ENCODE measurements at places on chromosomes 1 and 21. TPM values are rescaled to one million over a fixed set of nuclear protein-coding genes. Genes with fewer than 3 reads are reported as not detected.

LRRC7 gene
- not detected for total RNA-seq

PTPN22 gene
- 0.17 TPM for total RNA-seq

AK5 gene
- 0.22 TPM for total RNA-seq

CLDN17 gene
- not detected for total RNA-seq

TAS1R1 gene
- not detected for total RNA-seq

DNA sequence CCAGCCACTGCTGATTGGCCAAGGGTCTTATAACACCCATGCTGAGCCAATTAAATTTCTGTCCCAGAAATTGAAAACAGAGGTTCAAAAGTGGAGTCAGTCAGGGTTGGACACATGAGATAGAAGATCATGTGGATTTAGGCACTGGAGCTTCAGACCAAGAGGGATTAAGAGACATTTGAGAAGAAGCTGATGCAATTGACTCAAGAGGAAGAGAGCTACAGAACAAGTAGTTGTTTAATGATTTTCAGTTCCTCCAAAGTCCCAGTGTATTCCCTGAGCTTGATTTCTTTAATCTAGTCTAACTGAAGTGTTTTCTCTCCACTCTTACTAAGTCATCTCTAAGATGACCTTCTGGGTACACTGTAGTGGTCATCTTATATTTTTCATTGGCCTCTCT, 227.1 kb downstream of the DUSP10 start:
- DNase-seq = no peak
- no peak overlapping the region for H3K27ac ChIP-seq
- no peaks in the 10 kb centered on the region for H3K27me3 ChIP-seq
- H3K4me1 ChIP-seq = no peaks in the 10 kb centered on the region

DNA sequence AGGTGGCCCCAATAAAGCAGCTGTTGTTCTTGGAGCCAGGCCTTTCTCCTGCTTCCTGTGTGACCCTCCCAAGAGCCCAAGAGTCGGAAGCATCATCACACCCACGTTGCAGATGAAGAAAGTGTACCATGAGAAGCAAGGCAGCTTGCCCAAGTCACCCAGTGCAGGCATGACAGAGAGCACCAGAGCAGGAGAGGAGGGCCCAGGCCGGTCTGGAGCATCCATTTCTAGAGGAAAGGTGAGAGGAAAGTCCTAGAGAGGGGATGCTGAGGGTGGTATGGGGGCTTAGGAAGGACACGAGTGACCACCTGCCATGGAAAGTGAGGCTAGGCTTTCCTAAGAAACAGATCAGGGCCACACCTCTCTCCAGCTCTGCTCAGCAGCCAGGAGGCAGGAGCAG, 47.0 kb downstream of the C1orf198 start:
- H3K27me3 ChIP-seq = no peaks in the 10 kb centered on the region
- no peak overlapping the region for H3K27ac ChIP-seq
- no peak for DNase-seq
- H3K4me3 ChIP-seq = no peak overlapping the region
- H3K4me1 ChIP-seq = peaks cover 24% of the 10 kb centered on the region

- no peaks in the 10 kb centered on the region for H3K4me1 ChIP-seq
- DNase-seq = no peak
- H3K27me3 ChIP-seq = no peaks in the 10 kb centered on the region
- H3K4me3 ChIP-seq = no peak overlapping the region
Observed at GRCh38 chr21:34279883-34280282, 83.9 kb upstream of the KCNE2 start.

- peaks cover 65% of the 10 kb centered on the region for H3K27me3 ChIP-seq
- no peak overlapping the region for H3K4me3 ChIP-seq
- no peaks in the 10 kb centered on the region for H3K36me3 ChIP-seq
- no peak for DNase-seq
Observed at GRCh38 chr1:108046026-108046425, 81.0 kb upstream of the VAV3 start.

DNA sequence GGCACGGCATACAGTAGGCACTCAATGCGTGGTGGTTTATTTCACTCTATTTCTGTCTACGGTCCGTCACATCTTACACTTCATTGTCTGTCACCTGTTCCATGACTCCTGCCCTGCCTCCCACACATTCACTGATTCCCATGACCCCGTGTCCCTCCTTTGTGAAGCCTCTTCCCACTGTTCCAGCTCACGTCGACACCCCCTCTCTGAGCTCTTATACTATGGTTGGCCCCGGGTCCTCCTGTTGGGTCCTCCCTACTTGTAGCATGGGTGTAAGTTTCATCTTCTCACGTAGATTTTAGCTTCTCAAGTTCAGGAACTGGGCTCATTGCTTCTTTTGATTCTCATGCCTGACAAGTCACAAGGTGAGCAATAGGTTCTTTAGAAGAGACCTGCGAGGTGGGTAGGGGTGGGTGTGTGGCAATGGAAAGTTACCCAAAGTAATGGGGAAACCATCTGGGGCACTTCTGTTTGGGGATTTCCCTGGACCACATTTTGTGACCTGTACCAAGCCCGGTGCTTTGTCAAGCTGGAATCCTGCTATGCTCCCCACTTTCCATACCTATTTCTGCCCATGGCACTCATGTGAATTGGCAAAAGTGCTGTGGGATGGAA, 22.1 kb upstream of the IL10 start:
- H3K4me1 ChIP-seq = no peaks in the 10 kb centered on the region
- no peak for DNase-seq
- H3K27ac ChIP-seq = no peak overlapping the region

- no peak overlapping the region for H3K4me3 ChIP-seq
- peaks cover 4% of the 10 kb centered on the region for H3K4me1 ChIP-seq
- DNase-seq = no peak
- no peak overlapping the region for H3K27ac ChIP-seq
- peaks cover 8% of the 10 kb centered on the region for H3K36me3 ChIP-seq
Observed at GRCh38 chr1:26541431-26541815, 11.9 kb downstream of the RPS6KA1 start.

- DNase-seq = no peak
- H3K27me3 ChIP-seq = no peaks in the 10 kb centered on the region
- H3K27ac ChIP-seq = peak overlapping the region; percentile 85
- no peaks in the 10 kb centered on the region for H3K36me3 ChIP-seq
- peak overlapping the region; percentile 84 for H3K4me3 ChIP-seq
- peaks cover 74% of the 10 kb centered on the region for H3K4me1 ChIP-seq
Observed at GRCh38 chr1:26994020-26994786, 711 bp downstream of the TRNP1 start.

GRCh38 chr1:205582471-205583291, 49.1 kb downstream of the ELK4 start:
- H3K4me3 ChIP-seq = no peak overlapping the region

- no peaks in the 10 kb centered on the region for H3K4me1 ChIP-seq
- no peaks in the 10 kb centered on the region for H3K27me3 ChIP-seq
- H3K36me3 ChIP-seq = peaks cover 4% of the 10 kb centered on the region
- H3K4me3 ChIP-seq = no peak overlapping the region
- no peak for DNase-seq
Observed at GRCh38 chr1:243217349-243217748, 37.7 kb downstream of the CEP170 start.

DNA sequence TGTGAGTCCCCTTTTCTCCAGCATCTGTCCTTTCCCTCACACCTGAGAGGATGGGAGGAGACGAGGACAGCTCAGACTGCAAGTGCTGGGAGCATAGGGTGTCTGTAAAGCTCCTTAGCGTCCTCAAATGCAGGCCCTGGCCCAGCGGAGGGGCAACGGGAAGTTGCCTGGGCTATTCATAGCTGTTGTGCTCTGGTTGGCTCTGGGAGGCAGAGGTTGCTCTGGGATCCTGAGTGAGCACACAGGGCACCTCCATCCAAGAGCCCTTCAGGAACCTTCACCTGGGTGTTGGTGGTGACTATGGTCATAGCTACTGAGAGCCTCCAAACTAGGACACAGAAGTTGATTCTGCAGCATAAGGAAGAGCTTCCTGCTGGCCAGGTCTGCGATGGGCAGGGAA, 2.6 kb downstream of the PADI1 start:
- H3K4me3 ChIP-seq = 0 out of 2 replicates have a peak overlapping the region, but pooled peaks have one; percentile 41
- no peak overlapping the region for H3K27ac ChIP-seq
- H3K4me1 ChIP-seq = peaks cover 55% of the 10 kb centered on the region
- no peaks in the 10 kb centered on the region for H3K36me3 ChIP-seq
- DNase-seq = no peak

DNA sequence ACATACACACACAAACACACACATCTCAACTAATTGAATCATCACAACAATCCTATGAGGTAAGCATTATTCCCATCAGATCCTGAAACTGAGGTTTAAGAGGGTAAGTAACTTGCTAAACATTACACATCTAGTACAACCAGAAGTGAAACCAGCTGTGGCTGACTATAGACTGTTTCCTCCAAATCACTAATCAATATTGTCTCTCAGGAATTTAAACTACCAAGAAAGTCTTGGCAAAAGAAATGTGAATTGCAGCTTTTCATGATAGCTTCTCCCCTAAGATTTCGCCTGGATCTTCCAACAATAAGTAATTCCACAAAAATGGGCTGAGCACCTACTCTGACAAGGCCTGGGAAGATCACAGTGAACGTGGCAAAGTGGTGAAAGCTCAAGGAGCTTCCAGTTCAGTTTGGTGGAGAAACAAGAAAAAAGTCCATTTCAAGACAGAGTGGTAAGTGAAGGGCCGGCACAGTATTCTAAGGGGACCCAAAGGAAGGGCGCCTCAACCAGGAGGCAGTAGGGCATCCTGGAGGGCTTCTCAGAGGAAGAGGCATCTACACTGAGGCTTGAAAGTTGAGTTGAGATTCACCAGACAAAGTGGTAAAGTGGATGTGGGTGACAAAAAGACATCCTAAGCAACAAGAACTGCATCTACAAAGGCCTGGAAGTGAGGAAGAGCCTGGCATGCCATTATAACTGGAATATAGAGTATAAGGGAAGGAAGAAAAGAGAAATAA, 22.1 kb downstream of the LRRC52 start:
- H3K4me1 ChIP-seq = no peaks in the 10 kb centered on the region
- DNase-seq = no peak
- H3K27me3 ChIP-seq = peaks cover 70% of the 10 kb centered on the region
- no peaks in the 10 kb centered on the region for H3K36me3 ChIP-seq
- no peak overlapping the region for H3K4me3 ChIP-seq
- H3K27ac ChIP-seq = no peak overlapping the region

- H3K27ac ChIP-seq = no peak overlapping the region
- no peaks in the 10 kb centered on the region for H3K36me3 ChIP-seq
- no peak overlapping the region for H3K4me3 ChIP-seq
- no peaks in the 10 kb centered on the region for H3K4me1 ChIP-seq
- no peak for DNase-seq
- no peaks in the 10 kb centered on the region for H3K27me3 ChIP-seq
Observed at GRCh38 chr1:14567903-14568302, 30.6 kb upstream of the KAZN start.

- H3K36me3 ChIP-seq = peaks cover 8% of the 10 kb centered on the region
- DNase-seq = no peak
- H3K27me3 ChIP-seq = no peaks in the 10 kb centered on the region
- peaks cover 46% of the 10 kb centered on the region for H3K4me1 ChIP-seq
- peak overlapping the region; percentile 83 for H3K4me3 ChIP-seq
Observed at GRCh38 chr1:6612641-6613360, 730 bp upstream of the PHF13 start.

- no peaks in the 10 kb centered on the region for H3K4me1 ChIP-seq
- no peak overlapping the region for H3K4me3 ChIP-seq
- no peak for DNase-seq
- no peak overlapping the region for H3K27ac ChIP-seq
Observed at GRCh38 chr1:171802207-171802606, 20.7 kb downstream of the METTL13 start.

DNA sequence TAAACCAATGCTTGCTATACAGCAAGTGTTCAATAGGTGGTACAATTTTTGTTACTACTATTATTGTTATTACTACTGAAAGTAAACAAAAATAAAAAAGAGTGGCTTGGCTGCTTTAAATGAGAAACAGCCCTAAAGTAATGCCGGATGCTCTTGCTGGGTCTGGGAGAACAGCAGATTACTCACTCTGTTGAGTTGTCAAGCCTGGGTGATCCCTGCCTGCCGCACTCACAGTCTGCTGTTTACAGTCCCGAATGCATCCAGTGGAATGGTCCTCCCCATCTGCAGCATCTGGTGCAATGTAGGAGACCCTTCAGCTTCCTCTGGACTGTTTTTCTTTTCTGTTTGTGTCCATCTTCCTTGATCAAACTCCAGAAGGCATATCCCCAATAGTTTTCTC, 102.7 kb upstream of the IVNS1ABP start:
- H3K4me3 ChIP-seq = no peak overlapping the region
- no peaks in the 10 kb centered on the region for H3K4me1 ChIP-seq
- H3K27ac ChIP-seq = no peak overlapping the region
- H3K27me3 ChIP-seq = no peaks in the 10 kb centered on the region
- no peaks in the 10 kb centered on the region for H3K36me3 ChIP-seq

GRCh38 chr1:12616709-12617373, 1.2 kb downstream of the DHRS3 start:
- H3K27me3 ChIP-seq = no peaks in the 10 kb centered on the region
- H3K4me1 ChIP-seq = peaks cover 64% of the 10 kb centered on the region
- peak overlapping the region; percentile 97 for H3K27ac ChIP-seq
- no peak for DNase-seq

Data from HCT116 (cell line).